Stimulated activated CD8-positive, alpha-beta memory T cell treated with anti-CD3 and anti-CD28 coated beads, Interleukin-7, amount 100 ng/mL, for 1 hour (primary cell): ENCODE measurements at places on chromosomes 1 and 21.

GRCh38 chr1:201335174-201335870 is 42.2 kb downstream of the TNNT2 start:
- no peak for DNase-seq

GRCh38 chr1:201252944-201253371 is 30.3 kb upstream of the PKP1 start:
- DNase-seq = no peak

GRCh38 chr1:229786974-229787610 is 161.0 kb downstream of the URB2 start:
- no peak for DNase-seq

GRCh38 chr21:33373451-33373850 is 29.8 kb upstream of the IFNGR2 start:
- DNase-seq = no peak

DNA sequence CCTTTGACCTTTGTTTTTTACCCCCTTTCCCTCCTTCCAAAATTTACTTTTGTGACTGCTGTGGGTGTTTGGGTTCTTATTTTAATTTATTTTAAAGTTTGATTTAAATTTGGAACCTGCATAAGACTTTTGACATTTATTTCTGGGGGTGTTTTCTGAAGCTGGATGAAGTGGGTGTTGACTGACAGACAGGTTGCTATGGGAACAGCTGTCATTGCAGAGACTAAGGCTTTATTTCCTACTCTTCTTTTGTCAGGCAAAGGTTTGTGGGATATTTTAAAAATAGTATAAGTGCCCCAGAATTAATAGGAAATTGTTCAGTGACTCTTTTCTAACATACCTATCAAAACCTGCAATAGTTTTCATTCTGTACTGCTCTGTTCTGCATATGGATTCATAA is 290.8 kb upstream of the ESRRG start:
- no peak for DNase-seq

GRCh38 chr1:156705321-156705917 is at the start of gene CRABP2:
TSS of gene CRABP2 (minus strand) at chr1:156705583. CDS start at chr1:156705446, 137 bp downstream.
- no peak for DNase-seq

DNA sequence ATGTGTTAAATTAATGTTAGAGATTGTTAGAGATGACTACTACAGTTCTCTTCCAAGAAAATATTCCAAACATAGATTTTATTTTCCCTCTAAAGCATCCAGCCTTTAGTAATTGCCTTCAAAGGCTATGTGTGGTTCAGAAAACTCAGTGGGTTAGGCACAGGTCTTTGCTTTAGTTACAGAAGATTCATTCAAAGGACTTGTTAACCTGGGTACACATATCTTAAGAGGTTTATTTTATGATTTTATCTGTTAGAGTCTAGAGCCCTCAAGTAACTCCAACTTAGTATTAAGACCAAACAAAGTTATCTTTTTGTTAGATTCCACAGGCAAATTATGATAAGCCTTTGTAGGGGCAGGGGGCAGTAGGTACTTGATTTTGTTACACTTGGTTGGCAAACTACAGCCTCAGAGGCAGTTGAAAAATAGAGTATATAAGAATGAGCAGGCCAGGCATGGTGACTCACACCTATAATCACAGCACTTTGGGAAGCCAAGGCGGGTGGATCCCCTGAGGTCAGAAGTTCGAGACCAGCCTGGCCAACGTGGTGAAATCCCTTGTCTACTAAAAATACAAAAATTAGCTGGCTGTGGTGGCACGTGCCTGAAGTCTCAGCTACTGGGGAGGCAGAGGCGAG is 37.9 kb downstream of the CXADR start:
- no peak for DNase-seq

- DNase-seq = no peak
These were observed 302.7 kb upstream of the SGIP1 start for GRCh38 chr1:66231217-66231616.

DNA sequence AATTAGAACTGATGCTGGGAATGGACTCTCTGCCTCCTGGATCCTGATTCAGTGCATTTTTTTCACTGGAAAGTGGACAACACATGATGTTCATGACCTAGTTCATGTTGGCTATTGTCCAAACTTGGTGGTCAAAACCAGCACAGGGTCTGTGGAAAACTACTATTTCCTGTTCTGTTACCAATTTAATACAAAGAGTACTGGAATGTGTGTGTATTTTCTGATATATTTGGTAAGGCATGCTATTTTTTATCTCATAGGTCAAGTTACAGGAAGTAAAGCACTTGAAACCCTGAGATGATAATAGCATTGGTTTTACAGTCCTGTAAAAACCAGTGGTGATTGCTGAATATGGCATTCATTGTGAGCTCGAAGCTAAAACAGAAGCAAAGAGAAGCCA is 89.9 kb downstream of the SGIP1 start:
- no peak for DNase-seq

DNA sequence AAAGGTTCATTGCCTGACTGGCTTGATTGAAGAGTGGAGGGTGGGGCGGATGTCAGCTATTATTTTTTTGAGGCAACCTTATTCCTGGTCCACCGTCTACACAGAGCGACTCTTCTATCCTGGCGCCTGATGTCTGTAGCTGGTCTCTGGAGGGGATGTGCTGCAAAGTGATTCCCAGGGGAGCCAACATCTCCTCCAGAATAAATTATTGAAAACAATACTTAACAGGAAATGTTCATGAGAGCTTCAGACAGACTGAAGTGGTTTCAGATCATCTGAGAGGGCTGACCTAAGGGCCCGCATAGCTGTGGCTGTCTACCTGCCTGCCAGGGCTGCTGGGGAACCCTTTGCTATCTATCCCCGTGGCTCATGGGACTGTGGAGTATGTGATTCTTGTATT is 66.7 kb downstream of the TEX35 start:
- DNase-seq = no peak

GRCh38 chr1:160437432-160438316 is 37.3 kb downstream of the VANGL2 start:
- no peak for DNase-seq

DNA sequence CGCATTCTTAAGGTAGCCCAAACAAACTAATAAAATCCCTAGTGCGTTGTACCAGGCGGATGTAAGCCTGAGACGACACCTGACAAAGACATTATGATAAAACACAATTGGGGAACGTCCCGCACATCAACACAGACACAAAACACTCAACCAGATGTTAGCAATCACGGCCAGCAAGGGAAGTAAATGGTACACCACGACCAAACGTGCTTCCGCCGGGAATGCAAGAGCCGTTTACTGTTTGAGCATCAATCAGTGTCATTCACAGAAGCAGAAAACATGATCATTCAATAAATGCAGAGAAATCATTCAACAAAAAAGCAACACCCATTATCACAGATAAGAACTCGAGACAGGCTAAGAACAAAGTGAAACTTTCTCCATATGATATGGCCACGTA is 49.4 kb upstream of the COL18A1 start:
- no peak for DNase-seq

GRCh38 chr1:151807766-151808165 is 2.5 kb upstream of the LINGO4 start:
- DNase-seq = no peak

DNA sequence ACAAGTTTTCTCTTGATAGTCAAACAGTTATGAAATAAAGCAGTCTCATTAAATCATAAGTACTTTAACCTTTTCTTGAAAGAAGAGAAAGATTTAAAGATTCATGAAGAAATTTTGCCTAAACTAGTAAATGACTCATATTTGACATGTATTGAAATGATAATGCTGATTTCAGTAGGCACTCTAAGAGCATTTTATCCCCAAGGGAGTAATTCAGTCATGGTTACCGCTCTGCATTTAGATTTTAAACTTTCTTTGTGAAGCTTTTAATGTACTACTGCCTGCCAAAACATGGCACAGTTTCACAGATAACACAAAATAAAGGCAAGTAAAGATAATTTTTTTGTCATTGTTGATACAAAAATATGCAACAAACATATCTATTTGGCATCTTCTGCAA is 6.8 kb downstream of the USH2A start:
- no peak for DNase-seq

GRCh38 chr1:10530281-10530740 is 55.6 kb downstream of the PEX14 start:
- DNase-seq = no peak

DNA sequence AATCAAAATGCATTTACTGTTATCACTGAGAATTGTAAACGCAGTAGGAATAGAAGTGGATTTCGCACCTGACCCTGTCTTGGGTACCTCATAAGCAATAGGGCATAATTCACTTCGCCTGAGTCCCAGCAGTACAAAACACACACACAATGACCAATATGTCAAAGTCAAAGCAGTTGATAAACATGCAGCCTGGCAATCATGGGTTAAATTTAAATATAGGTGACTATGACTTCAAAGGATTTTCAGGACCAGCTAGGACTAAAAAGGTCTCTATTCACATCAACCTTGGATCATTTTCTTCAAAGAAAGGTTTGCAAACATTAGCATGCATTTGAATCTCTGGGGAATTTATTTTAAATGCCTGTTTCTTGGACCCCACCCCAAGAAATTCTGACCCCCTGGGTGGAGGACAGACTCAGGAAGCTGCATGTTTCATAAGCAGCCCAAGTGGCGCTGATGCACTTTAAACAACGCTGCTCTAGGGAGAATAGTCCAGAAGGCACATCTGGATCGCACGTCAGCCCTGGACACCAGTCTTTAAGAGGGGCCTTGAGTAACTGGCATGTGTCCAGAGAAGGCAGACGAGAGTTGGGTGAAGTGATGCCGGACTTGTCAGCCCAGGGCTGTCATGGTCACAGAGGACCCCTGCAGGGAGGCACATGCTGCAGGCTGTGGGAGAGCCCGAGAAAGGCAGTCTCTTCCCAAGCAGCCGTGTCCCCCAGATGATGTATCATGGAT is 55.7 kb upstream of the EFHD2 start:
- DNase-seq = no peak

DNA sequence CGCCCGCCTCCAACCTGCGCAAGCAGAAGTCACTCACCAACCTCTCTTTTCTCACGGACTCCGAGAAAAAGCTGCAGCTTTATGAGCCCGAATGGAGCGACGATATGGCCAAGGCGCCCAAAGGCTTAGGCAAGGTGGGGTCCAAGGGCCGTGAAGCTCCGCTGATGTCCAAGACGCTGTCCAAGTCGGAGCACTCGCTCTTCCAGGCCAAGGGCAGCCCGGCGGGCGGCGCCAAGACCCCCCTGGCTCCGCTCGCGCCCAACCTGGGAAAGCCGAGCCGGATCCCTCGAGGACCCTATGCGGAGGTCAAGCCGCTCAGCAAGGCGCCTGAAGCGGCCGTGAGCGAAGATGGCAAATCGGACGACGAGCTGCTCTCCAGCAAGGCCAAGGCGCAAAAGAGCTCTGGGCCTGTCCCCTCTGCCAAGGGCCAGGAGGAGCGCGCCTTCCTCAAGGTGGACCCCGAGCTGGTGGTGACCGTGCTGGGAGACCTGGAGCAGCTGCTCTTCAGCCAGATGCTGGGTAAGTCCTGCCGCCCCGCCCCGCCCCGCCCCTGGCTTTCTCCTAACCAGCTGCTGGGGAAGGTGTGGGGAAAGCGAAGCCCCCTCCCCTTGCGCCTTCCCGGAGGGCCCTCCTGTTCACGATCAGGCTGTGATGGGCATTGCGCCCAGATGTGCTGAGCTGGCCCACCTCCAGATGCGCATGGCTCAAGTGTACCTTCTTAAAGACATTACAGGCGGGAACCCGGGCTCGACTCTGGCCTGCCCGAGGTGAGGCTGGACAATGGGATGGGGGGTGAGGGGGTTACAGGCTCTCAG is 110.2 kb downstream of the NAV1 start:
- DNase-seq = no peak

- no peak for DNase-seq
These were observed 35.5 kb downstream of the HUNK start for GRCh38 chr21:31908106-31909031.

DNA sequence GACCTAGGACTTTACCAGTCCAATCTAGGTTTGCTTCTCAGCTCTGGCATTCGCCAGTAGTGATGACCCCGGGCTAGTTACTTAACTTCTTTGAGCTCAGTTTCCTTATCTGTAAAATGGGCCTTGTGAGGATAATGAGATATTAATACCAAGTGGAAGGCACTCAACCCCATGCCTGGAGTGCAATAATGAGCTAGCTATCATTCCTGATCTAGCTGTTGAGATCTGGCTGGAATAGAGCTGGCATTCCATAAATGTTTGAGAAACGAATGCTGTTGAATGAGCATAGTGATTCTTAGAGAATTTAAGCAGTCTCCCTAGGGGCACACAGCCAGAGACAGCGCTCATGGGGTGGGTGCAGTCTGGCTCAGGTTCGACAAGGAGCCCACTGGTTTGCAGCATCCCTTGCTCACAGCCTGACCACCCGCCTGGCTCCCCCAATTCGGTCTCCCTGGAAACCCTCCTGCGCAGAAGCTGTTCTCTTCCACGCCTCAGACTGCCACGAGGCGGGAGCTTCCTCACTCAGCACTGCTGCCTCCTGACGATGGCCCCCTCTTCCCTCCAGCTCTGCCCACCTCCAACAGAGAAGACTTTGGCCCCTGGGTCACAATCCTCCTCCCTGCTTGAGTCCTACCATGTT is 32.5 kb downstream of the DHCR24 start:
- DNase-seq = no peak

- DNase-seq = no peak
These were observed 97.8 kb upstream of the SLC2A1 start for GRCh38 chr1:43056460-43056859.

DNA sequence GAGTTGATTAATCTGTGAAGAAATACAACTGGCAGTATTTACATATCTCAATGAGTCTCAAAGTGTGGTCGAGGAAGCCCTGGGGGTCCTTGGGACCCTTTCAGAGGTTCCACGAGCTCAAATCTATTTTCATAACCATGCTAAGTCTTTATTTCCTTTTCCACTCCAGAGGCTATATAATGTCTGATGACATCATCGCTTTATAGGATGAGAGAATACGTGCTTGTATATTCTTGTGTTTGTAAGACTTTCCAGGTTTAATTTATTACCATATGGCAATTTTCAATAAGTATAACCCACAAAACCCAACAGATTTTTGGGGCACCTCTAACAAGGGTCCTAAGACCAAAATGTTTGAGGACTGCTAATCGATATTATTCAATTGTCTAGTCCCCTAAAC is 1.4 kb upstream of the SLC19A2 start:
- no peak for DNase-seq

DNA sequence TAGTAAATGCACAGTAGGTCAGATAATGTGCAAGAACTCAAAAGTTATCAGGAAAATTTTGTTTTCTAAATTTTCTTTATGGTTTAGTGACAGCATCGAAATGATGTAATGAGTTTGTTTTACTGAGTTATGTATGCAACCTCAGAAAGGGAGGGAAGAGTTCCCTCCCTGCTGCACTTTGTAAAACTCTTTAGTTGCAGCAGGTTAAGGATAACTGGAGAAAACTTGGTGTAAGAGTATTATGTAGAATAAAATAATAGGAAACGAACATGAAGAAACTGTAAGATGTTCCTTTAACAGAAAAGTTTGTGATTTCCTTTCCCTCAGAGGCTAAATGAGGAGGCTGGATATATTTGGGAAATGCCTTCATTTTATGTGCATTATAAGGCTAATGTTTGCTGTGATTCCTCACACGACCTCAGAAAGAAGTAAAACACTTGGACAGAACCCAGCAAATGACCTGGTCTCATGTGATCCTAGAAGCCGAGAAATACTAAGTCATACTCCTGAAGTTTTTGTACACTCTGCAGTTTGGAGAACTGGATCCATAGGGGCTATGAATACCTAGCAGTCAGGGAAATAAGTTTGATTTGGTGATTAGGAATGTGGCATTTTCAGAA is 35.4 kb downstream of the ADGRL2 start:
- no peak for DNase-seq
